Left cardiac atrium (tissue), 4 donors: ENCODE measurements at places on chromosomes 16 and 17.
A peak's percentile ranks its signal among the peaks of the same experiment; 100 is the strongest.

- DNase-seq, result no peak
Measured at GRCh38 chr16:30947541-30947858, 1.4 kb upstream of the ORAI3 start.

GRCh38 chr17:40560592-40561293 lies 4.5 kb downstream of the CCR7 start:
- DNase-seq, result peak; percentile 29

GRCh38 chr16:4944333-4945281 lies 7.7 kb upstream of the PPL start:
- peak; percentile 93 for DNase-seq

DNA sequence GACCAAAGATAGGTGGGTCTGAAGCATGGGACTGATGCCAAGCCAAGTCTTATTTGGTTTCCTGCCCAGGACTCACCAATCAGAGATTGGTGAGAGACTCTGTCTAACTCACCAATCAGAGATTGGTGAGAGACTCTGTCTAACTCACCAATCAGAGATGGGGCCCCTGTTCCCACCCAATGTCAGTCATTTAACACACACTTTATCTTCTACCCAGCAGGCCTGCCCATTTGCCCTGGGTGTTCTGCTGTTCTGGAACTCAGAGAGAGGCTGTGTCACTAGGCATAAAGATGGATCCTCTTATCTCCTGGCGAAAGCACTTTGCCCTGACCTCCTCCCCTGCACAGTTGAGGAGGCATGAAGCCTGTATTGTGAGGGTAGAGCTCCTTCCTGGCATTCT lies 5.4 kb upstream of the RHOT1 start:
- no peak for DNase-seq

DNA sequence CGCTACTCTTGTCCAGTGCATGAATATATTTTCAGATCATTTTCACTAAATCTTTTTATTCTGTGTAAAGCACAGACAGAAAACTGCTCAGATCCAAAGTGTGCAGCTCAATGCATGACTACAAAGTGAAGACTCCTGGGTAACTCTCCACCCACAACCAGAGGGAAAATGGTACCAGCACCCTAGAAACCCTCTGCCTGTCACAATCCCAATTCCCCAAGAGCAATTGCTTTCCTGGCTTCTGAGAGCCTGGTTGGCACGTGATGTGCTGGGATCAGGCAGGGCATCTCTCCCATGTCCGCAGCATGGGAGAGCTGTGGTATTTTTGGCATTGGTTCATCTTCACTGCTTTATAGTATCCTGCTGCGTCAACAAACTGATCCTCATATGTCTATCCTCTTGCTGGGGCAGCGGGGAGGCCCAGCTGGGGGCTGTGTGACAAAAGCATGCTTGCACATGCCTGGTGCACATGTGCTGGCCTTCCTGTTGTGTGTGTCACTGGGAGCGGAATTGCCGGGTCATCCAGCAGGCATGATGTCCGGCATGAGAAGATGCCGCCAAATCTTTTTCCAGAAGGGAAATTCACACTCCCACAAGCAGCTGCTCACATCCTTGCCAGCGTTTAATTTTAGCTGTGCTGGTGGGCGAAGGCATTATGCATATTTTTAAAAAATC lies 278.9 kb upstream of the FOXF1 start:
- no peak for DNase-seq

DNA sequence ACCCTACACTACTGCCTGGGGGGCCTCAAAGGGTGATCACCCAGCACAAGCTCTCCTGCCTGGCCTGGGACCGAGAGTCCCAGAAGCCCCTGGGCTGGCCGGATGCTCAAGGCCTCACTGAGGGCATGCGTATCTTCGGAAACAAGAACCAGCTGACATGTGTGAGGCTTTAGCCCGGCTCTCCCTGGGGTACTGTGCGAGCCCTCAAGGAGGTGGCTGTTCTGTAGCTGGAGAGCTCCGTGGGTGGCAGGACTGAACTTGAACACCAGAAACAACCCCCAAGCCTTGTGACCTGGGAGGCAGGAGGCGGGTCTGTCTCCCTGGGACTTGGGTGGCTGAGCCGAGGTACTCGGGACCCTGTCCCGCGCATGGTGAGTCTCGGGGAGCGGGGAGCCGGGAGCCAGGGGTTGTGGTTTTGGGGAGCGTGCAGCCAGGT lies 7.0 kb downstream of the DPEP1 start:
- DNase-seq, result no peak

DNA sequence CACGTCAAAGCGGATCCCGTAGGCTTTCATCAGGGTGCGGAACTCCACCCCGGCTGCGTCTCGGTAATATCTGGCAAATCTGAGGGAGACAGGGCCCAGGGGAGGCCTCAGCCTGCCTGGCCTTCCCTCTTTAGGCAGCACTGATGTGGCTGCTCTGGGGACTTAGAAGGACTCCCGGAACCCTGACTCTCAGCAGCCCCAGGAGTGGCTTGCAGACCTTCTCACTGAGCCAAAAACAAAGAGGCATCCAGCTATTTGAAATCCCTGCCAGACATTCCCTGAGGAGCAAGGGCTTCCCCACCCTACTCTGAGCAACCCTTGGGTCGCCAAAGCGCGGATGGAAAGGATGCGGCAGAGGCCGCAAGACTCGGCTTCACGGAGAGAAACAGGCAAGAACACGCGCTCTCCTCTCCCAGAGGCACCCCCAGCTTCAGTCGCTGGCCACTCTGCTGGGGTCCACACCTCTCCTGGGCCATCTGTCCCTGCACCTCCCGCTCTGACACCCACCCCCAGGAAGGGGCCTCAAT lies 7.9 kb downstream of the P2RX5 start:
- DNase-seq, result no peak

DNA sequence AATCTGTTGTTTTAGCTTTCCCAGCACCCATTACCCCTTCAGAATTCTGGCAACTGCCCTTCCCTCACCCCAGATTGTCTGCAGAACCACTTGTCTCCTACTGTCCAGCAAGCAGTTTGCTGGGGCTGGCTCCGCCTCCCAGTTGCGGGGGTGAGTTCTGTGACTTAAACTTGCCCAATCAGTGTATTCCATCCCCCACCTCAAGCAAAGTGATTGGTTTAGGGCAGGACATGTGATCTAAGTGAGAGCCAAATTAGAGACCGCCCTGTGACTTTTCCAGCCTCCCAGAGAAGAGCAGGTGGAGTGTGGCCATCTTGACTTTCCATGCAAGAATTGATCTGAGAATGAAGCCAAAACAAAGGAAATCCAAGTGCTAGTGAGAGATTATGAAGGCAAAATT lies 22.7 kb upstream of the SRCIN1 start:
- no peak for DNase-seq

DNA sequence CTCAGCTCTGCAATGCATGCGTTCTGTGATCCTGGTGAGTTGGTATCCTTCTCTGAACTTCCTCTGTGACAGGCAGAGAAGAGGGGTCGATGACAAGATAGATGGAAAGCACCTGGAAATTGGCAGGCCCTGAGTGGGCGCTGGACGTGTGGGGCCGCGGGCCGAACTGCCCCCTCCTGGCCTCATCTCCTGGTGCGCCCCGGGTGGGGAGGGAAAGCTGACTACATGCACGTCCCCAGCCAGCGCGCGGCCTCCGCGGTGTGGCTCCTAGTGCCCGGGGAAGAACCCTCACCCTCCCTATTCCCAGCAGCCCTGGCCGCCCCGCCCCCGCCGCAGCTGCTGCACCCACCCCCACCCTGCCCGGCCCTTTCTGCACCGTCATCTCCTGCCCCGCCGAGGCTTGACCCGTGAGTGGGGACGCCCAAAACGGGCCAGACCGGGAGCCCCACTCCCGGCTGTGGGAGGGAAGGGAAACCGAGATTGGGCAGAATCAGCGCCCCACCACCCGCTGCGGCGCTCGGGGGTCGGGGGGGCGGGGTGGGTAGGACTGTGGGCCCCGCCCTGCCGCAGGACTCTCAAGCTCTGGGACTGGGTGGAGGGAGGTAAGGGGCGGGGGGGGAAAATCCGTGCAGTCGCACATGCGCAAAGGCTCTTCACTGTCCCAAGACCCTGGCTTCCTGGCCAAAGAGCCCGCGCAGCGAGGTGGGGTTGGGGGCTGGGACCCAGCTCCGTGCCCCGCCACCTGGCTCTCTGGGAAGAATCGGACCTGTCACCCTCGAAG lies at the start of gene NOL3:
NOL3 (plus strand) TSS at position 371 of the 781 bp plus-strand sequence.
- DNase-seq, result peak; percentile 90

DNA sequence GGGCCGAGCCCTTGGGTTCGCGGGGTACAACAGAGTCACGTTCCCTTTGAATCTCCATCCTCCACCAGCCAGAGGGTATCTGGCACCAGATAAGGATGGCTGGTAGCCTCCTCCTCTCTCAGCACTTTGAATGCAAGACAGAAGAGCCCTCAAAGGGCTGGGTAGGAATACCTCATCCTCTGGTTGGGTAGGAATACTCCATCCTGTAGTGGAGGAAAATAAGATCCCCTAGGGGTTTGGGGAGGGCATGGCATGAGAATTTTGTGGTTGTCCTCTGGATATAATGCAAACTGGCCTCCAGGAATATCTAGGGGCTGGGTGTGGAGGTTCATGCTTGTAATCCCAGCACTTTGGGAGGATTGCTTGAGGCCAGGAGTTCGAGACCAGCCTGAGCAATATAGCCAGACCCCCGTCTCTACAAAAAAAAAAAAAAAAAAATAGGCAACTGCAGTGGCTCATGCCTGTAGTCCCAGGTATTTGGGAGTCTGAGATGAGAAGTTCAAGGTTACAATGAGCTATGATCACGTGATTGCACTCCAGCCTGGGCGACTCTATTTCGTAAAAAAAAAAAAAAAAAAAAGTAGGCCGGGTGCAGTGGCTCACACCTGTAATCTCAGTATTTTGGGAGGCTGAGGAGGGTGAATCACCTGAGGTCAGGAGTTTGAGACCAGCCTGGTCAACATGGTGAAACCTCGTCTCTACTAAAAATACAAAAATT lies 2.7 kb downstream of the IGFBP4 start:
- no peak for DNase-seq

DNA sequence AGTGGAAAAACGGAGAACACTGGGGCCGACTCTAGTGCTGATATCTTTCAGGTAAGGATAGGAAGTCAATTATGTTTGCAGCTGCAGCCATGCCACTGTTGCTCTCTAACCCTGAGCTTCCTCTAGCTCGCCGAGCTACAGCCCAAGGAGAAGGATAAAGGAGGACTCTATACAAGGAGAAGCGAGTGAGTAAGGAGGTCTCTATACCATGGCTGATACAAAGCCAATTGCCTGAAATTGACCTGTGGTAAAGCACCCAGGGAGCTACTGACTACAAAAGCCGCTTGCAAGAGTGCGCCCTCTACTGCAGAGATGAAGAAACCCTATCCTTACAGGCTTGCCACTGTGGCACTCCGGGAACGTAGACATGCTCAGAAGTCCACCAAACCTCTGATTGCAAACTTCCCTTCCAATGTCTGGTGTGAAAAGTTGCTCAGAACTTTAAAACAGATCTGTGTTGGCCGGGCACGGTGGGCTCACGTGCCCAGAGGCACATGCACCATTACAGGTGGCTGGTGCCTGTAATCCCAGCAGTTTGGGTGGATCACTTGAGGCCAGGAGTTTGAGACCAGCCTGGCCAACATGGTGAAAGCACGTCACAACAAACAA lies 10.8 kb upstream of the SLC46A1 start:
- no peak for DNase-seq

GRCh38 chr17:57875290-57876022 lies 25.6 kb upstream of the MRPS23 start:
- peak; percentile 84 for DNase-seq

DNA sequence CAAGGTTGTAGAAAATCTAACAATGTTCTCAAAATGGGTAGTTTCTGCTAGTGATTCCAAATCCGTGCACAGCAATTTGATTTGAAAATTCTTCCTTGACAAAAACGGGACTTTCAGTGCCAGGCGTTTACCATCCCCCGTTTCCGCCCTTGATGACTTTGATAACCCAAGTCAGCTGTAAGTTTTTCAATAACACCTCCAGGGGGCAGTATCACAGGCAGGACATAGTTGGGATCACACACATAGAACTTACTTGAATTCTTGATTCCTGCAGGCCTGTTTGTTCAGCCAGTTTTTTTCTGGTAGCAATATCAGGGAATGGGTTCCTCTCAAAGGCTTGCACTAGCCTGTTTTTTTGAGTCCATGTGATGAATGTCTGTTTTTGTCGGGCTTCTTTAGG lies 5.6 kb downstream of the DUXB start:
- DNase-seq, result no peak

DNA sequence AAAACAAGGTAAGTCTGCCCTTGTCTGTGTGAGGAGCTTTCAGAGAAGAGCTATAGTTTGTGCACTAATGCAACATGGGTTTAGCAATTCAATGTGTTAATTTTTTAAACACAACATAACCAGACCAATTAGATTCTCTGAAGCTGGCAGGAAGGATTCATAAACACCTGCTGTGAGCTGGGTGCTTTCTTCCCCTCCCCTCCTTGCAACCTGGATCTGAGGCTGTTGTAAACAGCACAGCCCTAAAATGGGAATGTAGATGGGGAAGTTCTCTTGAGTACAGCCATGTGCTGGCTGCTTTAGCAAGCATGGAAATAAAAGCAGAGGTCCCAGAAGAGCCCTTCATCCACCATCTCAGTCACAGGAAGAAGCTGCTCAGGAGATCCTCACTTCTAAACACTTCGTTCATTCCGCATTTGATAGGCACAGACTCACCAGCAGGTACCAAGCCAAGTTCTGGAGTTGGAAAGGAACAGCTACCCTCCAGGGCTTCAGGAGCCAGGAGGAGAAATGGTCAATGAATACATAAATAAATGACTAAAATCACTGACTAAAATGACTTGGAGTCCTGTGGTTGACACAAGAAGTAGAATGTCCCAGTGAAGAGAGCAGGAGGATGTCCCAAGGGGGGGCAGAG lies 21.7 kb downstream of the AXIN2 start:
- no peak for DNase-seq

- DNase-seq, result no peak
Measured at GRCh38 chr17:72498364-72499210, 377.8 kb downstream of the SOX9 start.

GRCh38 chr17:8041979-8042378 lies 3.1 kb downstream of the ALOX15B start:
- DNase-seq, result no peak

DNA sequence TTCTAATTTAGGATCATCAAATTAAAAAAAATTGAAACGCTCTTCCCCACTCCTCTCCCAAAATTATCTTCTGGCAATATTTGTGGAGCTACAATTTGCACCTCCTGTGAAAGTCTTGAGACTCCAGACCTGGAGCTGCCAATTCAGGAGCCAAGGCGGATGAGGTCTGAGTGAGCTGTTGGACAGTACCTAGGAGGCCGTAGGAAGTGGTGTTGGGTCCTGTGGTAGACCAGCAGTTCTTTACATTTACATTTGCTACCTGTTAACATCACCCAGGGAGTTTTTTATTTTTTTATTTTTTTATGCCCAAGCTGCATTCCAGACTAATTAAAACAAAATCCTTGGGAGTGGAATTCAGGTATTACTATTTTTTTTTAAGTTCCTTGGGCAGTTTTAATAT lies 271.0 kb downstream of the PHKB start:
- DNase-seq, result no peak

DNA sequence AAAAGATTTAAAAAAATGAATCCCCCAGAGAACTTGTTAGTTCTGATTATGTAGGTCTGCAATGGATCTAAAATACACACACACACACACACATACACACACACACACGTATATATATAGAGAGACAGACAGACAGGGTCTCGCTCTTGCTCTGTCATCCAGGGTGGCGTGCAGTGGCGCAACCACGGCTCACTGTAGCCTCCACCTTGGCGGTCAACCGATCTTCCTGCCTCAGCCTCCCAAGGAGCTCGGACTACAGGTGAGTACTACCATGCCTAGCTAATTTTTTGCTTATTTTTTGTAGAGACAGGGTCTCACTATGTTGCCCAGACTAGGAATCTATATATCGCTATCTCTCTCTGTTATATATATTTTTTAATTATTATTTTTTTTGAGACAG lies 33.4 kb downstream of the GJC1 start:
- no peak for DNase-seq

- DNase-seq, result peak; percentile 2
Measured at GRCh38 chr16:2443555-2443954, 14.3 kb downstream of the CCNF start.

GRCh38 chr16:84660973-84661372 lies 12.7 kb downstream of the KLHL36 start:
- DNase-seq, result no peak
